ENCODE measurements at places on chromosomes 1 and 21.
A peak's percentile ranks its signal among the peaks of the same experiment; 100 is the strongest.

- DNase-seq = no peak
These were observed 12.4 kb downstream of the CBR1 start for GRCh38 chr21:36082237-36082664.

GRCh38 chr1:76290271-76290670, 215.7 kb downstream of the ST6GALNAC3 start:
- DNase-seq = no peak

DNA sequence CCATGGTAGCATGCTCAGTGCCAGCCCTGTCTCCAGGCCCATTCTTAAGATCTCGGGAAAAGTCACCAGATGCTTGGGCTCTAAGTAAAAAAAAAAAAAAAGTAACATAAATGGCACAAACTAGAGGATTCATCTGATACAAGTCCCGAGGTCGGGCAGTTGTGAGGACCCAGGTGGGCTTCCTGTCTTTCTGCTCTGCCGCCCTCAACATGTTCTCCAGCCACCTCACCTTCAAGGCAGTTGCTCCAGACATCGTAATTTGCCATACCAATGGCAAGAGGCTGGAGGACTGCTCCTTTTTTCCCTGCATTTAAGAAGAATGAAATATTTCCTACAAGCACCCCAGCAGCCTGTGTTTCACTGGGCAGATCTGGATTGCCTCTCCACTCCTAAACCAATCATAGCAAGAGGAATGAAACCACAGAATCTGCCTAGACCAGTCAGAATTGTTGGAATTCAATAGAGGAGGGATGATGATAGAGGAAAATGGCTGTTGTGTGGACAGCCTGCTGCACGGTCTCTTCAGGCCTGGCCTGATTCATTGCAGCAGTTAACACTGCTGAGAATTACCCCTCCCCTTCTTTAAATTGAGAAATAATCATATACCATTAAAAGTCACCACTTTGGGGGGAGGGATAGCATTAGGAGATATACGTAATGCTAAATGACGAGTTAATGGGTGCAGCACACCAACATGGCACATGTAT, 5.4 kb downstream of the HMGN2 start:
- no peak for DNase-seq

DNA sequence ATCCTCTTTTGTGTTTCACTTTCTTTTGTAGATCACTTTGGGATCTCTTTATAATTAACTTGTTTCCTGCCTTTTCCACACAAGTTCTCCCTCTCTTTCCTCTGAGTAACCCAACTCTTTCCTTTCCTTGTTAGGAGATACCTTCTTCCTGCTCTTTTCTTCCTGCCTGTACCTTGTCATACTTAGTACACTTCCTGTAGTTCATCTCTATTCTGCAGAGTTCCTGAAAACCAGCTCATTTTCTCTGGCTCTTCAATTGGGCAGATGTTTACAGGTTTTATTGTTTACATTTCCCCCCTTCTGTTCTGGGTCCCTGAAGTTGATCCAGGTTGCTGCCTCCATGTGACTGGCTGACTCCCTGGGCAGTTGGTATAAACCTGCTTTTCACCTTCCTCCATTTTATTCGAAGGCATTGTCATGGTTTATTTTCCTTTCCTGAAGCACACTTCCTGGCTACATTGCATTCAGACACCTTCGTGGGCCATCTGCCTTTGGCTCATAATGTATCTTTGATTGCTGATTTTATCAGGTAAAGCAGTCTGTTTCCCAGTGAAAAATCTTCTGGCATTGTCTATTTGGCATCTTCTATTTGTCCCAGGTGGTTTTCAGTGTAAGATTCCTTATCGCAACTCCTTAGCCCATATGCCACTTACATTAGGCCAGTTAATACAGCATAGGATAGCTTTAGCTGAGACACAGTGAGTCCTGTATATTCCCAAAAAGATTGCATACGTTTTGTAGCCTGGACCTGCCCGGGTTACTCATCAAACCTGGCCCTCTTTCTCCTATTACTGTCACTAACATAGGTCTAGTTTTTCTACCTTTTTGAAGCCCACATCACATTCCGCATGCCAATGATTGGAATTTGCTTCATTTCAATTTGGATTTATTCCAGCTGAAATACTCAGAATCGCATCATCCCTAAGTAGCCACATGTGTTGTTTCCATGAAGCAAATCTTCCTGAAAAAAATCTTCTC, 15.4 kb downstream of the CTH start:
- no peak for DNase-seq

DNA sequence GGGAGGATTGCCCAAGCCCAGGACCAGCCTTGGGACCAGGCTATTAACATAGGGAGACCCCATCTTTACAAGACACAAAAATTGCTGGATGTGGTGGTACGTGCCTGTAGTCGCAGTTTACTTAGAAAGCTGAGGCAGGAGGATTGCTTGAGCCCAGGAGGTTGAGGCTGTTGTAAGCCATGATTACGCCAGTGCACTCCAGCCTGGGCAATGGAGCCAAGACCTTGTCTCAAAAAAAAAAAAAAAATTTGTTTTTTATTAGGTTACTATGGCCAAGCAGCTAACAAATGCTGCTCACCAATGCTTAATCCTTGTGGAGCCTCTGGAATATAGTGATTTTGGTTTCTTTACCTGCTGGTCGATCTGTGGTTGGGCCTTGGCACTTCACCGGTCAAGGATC, 8.8 kb downstream of the ARID1A start:
- DNase-seq = no peak

DNA sequence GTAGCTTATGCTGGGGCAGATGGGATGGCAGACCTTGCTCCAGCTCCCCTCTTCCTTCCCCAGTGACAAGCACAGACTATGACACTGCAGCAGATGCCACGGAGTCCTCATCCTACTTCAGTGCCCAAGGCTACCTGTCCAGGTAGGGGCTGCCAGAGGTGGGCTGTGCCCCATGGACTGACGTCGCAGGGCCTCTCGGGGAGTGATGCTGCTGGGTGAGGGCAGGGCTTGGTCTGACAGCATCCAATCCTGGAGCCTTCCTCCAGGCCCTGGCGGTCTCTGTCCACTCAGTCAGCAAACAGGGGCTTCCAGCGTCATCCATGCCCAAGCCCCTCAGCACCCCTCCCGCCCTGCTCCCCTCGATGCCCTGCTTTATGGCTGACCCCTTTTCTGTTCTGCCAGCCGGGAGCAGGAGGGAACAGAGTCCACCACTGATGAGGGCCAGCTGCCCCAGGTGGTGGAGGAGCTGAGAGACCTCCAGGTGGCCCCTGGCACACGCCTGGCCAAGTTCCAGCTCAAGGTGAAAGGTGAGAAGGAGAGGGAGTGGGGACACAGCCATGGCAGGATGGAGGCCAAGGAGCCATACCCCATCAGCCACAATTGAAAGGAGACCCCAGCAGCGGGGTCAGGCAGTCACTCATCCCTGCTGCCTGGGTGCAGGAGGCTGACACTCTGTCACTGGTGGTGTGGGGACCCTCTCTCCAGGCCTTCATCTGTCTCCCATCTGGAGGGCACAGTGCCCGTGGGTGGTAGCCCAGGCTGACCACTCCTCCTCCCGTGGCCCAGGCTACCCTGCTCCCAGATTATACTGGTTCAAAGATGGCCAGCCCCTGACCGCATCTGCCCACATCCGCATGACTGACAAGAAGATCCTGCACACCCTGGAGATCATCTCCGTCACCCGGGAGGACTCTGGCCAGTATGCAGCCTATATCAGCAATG, 73.6 kb downstream of the TRIM11 start:
- DNase-seq = peak; percentile 7

Measured in BE2C (cell line).